ENCODE measurements at places on chromosomes 6 and 20.

GRCh38 chr20:34210271-34210670 is 31.0 kb upstream of the ASIP start:
- DNase-seq: no peak

DNA sequence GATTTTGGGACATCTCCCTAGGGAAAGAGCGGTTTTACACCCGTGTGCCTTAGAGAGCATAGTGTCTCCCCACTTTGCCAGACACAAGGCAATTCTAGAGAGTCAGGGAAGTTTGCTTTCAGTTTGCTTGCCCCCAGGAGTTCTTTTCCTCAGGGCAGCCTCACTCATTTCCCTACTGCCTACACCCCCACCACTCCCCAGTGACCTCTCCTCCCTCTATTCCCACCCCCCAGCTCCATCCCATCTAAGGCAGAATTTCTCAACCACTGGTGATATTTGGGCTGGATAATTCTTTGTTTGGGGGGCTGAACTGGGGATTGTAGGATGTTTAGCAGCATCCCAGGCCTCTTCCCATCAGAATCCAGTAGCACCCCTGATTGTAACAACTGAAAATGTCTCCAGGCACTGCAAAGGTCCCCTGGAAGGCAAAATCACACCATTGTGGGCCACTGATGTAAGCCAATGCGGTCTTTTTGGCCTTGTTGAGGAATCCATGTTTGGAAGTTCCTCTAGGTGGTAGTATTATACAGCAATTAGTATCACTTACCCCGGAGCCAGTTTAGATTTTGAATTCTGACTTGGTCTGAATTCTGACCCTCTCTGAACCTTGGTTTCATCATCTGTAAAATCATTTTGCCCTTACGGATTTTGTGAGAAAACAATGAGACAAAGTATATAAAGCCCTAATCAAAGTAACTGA is 1.3 kb downstream of the EPPIN start:
- DNase-seq: no peak

DNA sequence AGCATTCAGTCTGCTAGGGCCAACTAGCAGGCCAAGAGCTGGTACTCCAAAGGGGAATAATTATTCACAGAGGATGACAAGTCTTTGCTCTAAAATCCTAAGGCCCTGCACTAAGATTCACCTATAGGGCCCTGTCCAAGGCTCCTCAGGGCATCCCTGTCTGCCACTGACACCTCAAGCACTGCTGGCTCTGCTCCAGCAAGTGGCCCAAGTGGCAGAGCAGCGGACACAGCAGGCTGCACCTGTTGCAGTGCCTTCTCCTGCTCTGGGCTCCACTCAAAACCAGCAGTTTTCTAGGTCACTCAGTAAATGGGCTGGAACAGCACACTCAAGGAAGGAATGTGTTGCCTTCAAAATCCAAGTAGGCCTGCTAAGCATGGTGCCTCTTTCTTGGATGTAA is 36.4 kb upstream of the SMOC2 start:
- no peak for DNase-seq

- DNase-seq: no peak
Measured at GRCh38 chr6:56334937-56335336, 87.6 kb upstream of the COL21A1 start.

- no peak for DNase-seq
Measured at GRCh38 chr6:152223636-152224035, 413.5 kb downstream of the SYNE1 start.

DNA sequence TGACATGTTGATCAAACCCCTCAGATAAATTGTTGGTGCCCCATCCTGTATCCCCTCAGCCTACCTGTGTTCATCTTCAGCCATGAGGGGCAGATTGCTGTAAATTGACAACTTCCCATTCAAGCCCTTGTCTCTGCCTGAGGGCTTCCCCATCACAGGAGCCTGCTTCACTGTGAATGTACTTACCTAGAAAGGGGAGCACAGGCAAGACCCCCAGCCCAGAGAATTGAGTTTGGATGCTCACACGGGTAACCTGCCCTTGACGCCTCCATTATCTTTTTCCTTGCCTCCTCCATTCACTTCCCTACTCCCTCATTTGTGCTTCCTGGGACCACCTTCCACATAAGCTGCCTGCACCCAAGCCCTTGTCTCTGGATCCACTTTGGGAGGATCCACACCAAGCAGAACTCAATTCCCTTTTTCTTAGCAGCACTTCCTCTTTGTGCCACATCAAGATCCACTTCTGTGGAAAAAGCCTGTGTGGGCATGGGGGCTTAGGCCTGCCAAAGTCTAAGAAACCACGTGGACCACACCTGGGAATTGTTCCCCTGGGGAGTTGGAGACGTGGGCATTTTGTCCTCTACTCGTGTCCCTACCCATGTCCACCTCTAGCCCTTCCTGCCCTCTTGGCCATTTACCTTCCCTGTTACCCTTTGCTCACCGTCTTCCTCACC is 103.4 kb upstream of the FOXA2 start:
- no peak for DNase-seq

DNA sequence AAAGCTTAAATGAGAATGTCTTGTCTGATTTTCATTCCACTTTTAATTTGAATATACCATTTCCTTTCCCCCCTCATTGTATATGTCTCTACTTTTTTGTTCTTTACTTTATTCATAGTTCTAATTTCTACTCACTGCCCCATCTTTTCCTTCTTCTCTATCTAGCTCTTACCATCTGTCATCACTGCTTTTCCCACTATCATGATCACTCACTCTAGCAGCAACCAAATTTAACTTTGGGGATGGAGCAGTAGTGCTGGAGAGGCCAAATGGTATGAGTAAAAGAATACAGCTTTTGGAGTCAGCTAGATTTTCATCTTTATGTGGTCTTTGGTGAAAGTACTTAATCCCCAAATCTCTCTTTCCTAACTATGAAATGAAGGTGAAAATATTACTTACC is 25.5 kb downstream of the QKI start:
- DNase-seq: no peak
